Keratinocyte (primary cell): ENCODE measurements at places on chromosomes 5 and 9.

DNA sequence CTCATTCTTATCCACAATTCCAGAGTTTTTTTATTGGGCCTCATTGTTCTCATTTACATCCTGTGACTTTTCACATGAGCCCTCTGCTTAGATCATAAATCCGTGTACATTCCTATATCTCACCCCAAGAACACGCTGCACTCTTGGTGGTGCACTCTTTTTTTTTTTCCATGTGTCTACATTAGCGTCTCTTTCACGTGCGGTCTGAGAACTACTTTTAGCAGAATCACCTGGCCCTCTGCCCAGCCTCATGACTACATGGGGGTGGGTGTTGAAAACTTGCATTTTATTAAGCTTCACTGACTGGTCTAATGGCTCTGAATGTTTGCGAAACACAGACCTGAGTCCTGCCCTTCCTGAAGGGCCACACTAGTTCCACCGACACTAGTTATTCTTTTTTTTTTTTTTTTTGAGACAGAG lies 18.6 kb downstream of the C9orf57 start:
- DNase-seq = peak; percentile 19

DNA sequence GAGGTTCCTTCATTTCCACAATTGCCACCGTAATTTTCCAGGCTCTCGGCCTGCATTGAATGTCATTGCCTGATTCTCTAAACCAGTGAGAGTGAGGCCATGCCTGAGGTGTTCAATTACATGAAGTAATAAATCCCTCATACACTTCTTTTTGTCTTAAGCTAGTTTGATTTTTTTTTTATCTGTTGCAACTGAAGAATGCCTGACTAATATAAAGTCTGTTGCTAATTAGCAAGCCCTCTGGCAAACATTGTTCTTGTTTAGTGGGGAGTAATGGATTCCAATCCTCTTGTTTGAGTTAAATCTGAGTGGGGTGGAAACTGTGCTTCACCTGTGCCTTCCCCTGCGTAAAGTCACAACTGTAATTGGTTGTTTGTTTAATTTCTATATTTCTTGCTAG lies 338.1 kb upstream of the ATP10B start:
- DNase-seq = no peak

DNA sequence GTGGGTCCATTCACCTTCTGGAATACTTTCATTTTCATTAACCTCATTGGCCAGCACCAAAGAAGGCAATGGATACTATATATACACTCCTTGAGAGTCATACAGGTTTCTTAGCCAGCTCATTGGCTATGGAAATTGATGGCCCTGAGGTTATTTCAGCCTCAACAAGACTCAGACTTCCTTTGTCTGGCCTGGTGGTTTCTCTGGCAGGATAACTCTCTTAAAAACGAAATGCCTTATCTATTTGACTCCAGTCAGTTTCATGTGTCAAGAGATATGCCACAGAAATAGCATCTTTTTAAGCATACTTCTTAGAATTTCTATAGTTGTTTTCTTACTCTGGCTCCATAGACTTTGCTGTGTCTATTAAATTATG lies 28.9 kb downstream of the CDH9 start:
- no peak for DNase-seq

GRCh38 chr5:131812371-131813160 lies 15.7 kb upstream of the FNIP1 start:
- DNase-seq = no peak

- DNase-seq = no peak
Observed at GRCh38 chr9:108383796-108384195, 472.0 kb downstream of the ACTL7B start.

GRCh38 chr9:30758726-30759446 lies 1625.6 kb upstream of the ACO1 start:
- DNase-seq = no peak
